ENCODE measurements at places on chromosomes 2 and 18.

DNA sequence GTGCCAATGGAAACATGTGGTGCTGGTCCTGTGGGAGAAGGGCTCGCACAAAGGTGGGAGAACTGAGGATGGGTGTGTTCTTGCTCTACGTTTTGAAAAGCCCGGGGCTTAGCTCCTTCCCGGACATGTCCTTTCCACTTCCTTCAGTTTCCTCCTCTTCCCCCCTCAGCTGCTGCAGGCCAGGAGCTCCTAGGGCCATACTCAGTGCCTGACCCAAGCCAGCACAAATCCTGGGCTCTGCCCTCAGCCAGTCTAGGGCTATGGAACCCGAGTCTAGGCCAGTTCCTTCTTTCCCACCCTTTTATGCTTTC is 1.4 kb upstream of the SIX2 start:
- no peak for DNase-seq

- no peak for DNase-seq
Measured at GRCh38 chr18:13481331-13481730, 245.0 kb downstream of the FAM210A start.

DNA sequence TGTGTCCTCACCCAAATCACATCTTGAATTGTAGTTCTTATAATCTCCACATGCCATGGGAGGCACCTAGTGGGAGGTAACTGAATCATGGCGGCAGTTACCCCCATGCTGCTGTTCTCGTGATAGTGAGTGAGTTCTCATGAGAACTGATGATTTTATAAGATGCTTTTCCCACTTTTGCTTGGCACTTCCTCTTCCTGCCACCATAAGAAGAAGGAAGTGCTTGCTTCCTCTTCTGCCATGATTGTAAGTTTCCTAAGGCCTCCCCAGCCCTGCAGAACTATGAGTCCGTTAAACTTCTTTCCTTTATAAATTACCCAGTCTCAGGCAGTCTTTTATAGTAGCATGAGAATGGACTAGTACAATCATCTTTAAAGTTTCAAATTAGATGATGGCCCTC is 902.4 kb upstream of the PIK3C3 start:
- no peak for DNase-seq

DNA sequence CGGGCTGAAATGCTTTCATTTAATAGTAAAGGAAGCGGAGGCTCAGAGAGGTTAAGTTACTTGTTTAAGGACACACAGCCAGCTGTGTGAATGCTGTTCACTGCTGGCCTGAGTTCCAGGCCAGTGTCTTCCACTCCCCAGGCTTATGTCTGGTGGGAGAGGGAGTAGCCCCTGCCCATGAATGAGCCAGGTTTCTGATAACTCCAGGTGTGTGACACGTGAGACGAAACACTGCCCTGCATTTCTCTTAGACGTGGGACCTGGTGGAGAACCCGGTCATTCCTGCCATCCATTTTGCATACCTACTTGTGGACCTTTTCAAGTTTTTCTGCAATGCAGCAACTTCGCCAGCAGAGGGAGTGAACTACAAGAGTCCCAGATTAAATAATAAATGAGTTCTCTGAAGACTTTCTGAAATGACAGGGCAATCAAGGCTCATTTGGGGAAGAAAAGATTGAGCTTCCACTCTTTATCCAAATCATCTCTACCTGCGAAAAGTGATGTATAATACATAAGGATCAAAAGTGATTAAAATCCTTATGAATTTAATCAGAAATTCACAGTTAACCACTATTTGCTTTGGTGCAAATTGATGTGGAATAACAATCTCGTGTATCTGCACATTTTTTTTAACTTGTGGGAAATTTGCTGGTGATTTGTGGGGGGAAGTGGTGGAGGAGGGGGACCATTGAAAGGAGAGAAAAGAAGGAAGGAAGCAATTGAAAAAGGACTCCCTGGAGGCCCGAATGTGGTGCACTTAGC is 79.4 kb upstream of the ASB18 start:
- DNase-seq = peak; percentile 14

DNA sequence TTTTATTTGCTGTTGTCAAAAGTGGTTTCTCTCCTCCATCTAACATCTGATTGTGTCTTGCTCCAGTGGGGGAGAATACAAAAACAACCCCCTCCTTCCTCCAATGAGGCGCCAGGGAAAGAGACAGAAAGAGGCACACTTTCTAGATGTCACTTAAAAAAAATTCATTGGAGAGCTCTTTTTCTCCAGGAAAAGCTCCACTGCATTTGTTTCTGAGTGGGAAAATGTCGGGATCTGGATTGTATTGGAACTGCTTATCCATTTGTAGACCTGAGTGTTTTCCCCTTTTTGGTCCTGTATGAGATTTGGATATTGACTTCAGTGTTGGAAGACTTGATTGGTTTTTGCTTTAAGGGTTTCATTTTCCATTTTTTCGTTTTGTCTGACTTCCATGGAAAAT is 995 bp downstream of the MBD5 start:
- DNase-seq = no peak

- no peak for DNase-seq
Measured at GRCh38 chr2:239322416-239323086, 78.3 kb downstream of the HDAC4 start.

DNA sequence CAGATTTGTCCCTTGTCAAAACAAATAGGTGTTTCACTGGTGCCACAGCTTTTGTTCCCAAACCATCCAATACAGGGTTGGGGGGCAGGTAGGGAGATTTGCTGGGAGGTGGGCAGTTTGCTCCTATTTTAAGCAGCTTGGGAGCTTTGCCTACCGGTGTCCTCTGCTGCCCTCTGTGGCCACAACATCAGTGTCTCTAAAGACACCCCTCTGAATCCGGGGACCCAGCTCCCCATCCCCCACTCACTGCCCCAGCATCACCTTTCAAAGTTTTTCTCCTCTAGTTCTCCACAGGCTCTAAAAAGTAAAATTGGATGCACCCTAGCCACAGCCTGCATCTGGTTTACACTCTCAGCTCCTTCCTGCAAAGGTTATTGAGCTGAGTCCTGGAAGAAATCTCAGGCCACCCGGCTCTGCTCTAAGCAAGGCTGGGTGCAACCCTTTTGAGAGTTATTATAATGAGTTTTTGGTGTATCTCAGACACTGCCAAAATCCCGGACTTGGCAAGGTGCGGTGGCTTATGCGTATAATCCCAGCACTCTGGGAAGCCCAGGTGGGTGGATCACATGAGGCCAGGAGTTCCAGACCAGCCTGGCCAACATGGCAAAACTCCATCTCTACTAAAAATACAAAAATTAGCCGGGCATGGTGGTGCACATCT is 2.9 kb upstream of the EPAS1 start:
- no peak for DNase-seq

DNA sequence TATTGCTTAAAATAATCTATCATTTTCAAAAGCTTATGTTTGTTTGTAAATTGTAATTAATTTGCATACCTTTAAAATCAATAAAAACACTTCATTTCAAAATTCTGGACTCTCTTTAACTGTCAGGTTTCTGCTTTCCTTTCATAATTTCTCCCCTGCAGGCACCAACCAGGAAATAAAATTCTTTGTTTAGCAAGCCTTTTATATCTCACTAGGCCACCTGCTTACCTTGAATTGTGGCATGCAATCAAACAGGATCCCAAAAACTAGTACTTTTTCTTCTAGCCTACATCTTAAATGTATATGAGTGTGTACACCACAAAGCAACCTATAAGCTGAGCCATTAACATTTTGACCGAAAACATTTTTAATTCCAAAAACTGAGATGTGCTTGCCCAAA is 233.1 kb downstream of the NR4A2 start:
- DNase-seq = no peak

DNA sequence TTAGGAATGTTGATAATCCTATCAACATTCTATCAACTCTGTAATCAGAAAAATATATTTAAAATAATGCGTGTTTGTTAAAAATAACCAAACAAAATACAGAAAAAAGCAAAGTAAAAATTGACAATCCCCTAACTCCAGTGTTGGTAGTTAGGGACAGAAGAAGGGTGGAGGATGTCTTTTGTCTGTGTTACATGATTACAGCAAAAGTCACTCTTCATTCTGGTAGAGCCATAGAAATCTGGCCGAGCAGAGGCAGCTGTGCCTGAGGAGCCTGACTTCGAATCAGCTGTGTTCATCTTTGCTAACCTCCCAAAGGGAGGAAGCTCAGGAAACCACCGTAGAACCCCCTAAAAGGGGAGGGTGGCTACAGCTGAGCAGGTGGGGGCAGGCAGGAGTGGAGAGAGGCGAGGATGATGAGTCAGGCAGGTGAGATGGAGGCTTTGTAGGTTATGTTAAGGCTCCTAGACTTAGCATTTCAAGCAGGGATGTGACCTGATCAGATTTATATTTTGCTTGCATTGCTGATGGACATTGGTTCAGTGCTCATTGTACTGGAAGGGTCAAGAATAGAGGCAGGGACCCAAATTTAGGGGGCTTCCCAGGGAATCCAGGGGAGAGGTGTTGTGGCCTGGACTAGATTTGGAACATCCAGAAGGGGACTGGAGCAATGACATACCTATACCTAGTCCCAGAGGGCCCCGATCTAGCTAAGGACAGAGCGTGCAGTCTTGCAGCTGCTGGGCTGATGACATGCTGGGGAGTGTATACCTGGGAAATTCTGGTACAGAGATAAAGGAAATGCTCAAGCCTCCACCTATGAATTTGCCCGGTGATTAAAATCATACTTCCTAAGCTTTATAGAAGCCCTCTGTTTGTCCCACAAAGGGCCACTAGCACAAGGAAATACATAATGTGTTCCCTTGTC is 95.7 kb downstream of the NEDD4L start:
- DNase-seq = no peak

DNA sequence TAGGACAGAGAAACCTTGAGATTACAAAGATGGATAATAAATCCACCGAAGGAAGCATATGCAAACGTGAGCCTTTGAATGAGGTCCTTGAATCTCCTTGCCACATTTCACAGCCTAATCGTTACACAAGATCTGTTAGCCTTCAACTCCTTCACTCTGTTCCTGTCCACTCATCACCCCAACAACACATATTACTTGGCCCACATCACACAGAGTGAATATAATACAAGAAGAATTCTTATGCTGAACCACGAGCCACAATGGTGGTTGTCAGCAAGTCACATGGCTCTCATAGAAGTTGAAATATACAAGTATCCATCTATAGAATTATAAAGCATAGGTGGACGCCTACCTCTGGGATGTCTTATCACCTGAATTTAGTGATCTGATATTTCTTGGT is 12.6 kb downstream of the ZBTB7C start:
- no peak for DNase-seq

DNA sequence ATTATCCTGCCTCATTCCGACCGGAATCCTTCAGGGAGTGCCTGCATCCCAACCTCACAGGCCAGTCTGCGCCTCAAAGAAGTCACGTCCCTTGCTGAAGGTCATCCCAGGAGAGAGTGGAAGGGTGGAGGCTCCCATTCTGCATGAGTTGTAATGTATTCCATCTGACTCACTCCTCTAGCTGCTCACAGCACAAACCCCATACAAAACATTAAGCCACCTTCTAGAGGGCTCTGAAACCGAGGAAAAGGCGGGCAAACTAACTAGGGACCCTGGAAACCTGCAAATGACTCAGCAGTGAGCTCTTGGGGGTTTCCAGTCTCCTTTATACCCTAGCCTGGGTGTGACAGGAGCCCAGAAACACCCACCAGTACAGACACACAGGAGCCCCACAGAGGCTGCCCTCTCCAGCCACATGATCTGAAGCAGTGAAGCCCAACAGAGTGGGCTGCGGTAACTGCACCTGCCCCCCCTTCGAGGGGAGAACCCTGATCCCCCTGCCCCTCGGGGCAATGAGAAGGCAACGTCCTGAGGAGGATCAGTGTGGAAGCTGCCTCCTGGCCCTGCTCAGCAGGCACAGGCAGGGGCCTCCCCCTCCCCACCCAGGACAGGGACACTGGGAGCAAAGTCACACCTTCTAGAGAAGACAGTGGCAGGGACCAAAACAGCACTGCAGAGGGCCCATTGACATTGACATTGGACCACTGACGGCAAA is 69.3 kb upstream of the SNTG2 start:
- no peak for DNase-seq

DNA sequence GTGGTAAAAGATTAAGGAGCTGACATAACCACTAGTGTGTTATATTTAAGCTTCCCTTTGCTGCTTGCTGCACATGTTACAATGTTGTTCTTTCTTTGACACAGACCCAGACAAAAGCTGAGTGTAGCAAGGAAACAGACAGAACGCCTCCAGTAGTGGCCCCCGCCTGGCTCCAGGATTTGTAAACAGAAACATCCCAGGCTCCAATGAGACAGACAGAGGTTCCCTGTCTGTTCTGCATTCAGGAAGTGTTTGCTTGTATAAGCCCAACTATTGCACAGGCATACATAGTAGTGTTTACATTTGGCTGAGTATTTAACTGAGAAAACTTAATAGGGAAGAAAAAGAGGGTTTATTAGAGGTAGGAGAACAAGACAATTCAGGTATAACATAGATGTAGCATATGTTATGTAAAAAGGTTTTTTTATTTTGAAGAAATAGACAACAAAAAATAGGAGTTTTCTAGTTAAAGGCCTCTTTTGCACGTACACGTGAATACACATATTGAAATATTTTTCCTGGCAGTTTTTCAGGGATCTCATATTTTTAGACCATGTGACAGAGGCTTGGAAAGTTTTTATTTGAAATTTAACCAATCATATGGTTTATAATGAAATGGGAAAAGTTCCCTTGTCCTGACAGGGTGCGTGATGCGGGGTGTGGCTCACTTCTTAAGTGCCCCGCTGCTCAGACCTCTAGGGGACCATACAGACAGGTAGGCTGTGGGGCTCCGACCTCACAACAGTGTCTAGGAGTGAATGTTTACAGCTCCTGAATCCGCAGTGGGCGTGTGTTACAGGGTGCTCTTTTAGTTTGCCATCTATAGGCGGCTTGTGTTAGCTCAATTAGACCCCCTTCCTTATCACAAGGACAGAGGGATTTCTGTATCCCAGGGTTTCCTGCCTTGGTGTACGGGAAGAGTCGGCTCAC is 118.4 kb downstream of the BMPR2 start:
- DNase-seq = no peak

DNA sequence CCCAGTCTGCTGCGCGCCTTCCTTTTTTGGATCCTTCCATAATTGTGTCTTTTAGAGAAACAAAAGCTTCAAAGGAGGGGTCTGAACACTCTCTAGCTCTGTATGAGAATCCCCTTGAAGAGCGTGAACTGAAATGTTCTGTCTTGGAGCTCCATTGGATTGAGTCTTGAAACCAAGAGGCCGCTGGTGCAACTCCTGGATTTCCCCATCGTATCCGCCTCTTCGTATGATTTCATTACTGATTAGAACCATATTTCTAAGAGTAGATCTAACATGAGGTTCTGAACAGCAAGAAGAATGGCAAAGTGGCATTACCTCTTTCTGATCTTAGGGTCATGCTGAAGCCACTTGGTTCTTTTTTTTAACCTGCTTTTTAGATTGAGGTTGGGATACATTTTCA is 31.4 kb upstream of the NRP2 start:
- DNase-seq = no peak

- no peak for DNase-seq
Measured at GRCh38 chr2:138210487-138210886, 246.2 kb downstream of the HNMT start.
